ENCODE measurements at places on chromosomes 5 and 9. TPM values are rescaled to one million over a fixed set of nuclear protein-coding genes. Genes with fewer than 3 reads are reported as not detected.

MLANA gene
- total RNA-seq: not detected

PCDH1 gene
- total RNA-seq: 10.6 TPM

CDX1 gene
- not detected for total RNA-seq

- DNase-seq: no peak
These were observed 83.9 kb downstream of the PTPN3 start for GRCh38 chr9:109414125-109414785.

Data from renal cortical epithelial cell (primary cell).